Fibroblast of skin of scalp (primary cell): ENCODE measurements at places on chromosomes 12 and 14.

- peak; percentile 64 for DNase-seq
Measured at GRCh38 chr12:112992541-112993398, 14.5 kb downstream of the OAS2 start.

DNA sequence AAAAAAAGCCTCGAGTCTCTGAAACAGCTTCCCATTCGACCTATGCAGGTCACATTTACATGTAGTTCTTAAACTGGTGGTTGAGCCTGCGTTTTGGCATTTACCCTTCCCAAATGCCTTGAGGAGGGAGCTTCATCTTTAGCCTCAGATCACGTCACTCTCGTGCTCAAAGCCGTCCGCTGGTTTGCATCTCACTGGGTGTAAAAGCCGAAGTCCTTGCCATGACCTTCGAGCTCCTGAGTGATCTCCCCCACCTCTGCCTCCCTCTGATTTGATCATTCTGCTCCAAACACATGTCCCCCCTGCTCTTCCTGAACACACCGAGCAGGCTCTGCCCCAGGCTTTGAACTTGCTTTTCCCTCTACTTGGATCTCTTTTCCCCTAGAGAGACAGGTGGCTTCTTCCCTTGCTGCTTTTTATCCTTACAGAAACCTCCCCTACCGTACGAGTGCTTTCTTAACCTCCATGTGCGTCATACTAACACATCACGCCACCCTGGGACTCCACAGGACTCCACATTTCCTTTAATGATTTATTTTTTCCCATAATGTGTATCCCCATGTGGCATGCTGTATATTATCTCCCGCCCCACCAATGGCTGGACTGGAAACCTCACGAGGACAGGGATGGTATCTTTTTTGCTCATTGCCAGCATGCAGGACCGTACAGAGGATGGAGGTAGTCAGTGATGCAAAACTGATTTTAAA is 610.7 kb downstream of the VRK1 start:
- DNase-seq = no peak

GRCh38 chr12:108784270-108784669 is 53.0 kb upstream of the CORO1C start:
- DNase-seq = no peak

DNA sequence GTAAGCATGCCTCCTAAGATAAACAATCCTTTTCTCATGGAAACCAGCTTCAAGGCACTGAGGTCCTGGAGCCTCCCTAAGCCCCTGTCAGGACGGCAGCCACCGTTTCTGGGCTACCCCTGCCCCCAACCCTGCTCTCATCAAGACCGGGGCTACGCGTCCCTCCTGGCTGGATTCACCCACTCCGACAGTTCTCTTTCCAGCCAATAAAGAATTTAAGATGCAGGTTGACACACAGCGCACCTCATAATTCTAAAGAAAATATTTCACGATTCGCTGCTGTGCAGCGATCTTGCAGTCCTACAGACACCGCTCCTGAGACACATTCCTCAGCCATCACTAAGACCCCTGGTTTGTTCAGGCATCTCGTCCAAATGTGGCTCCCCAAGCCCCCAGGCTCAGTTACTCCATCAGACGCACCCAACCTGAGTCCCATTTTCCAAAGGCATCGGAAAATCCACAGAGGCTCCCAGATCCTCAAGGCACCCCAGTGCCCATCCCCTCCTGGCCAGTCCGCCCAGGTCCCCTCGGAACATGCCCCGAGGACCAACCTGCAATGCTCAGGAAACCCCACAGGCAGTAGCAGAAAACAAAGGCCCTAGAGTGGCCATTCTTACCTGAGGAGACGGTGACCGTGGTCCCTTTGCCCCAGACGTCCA is 336.3 kb downstream of the TMEM121 start:
- DNase-seq = no peak

GRCh38 chr12:40597133-40597532 is 95.1 kb upstream of the CNTN1 start:
- DNase-seq = no peak

DNA sequence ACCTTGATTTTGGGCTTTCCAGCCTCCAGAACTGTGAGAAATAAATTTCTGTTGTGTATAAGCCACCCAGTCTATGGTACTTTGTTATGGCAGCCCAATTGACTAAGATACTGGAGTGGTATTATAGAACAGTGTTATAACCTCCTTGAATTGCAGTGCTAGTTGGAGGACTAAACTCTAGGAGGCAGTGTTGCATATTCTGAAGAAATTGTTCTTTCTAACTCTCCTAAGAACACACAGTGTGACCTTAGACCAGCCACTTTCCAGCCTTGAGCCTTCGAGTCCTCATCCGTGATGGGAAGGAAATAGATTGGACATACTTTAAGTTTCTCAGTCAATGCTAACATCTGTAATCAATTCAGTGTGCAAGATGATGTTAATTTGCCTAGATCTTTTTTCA is 22.4 kb upstream of the LRRC10 start:
- DNase-seq = no peak

DNA sequence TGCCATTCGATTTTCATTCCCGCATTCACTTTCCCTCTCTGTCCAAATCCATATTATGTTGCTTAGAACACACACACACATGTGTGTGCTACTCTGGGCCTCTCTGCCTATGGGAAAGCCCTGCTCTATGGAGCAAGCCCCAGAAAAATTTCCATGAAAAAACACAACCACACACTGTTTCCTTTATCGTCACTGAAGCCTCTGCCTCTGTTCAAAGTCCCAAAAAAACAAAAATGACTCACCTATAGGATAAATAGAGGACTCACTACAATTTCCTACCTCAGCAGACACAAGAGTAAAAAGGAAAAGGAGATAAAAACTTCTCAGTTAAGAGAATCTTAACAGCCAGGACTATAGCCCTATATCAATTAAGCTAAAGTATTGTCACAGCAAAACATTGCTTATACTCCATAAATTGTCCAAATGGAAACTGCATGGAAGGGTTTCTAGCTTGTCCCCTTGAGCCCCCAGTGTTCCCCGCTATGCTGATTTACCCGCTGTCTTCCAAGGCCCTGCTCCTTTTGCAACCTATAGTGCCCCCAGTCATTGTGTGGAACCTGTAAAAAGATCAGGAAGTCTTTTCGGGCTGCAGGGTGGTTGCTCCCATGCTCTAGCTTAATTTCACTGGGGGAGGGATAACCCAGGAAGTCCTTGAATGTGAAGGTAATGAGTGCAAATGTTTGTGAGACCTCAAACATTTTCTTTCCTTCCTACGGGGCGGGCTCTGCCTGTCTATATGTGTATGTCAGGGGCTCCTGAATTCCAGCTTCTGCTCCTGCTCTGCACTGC is 11.1 kb upstream of the PIP4K2C start:
- DNase-seq = no peak
